ENCODE measurements at places on chromosomes 4 and X. TPM values are rescaled to one million over a fixed set of nuclear protein-coding genes. Genes with fewer than 3 reads are reported as not detected.

The HEPH gene
- total RNA-seq = 40.7 TPM

The CORIN gene
- 106 TPM for total RNA-seq

DNA sequence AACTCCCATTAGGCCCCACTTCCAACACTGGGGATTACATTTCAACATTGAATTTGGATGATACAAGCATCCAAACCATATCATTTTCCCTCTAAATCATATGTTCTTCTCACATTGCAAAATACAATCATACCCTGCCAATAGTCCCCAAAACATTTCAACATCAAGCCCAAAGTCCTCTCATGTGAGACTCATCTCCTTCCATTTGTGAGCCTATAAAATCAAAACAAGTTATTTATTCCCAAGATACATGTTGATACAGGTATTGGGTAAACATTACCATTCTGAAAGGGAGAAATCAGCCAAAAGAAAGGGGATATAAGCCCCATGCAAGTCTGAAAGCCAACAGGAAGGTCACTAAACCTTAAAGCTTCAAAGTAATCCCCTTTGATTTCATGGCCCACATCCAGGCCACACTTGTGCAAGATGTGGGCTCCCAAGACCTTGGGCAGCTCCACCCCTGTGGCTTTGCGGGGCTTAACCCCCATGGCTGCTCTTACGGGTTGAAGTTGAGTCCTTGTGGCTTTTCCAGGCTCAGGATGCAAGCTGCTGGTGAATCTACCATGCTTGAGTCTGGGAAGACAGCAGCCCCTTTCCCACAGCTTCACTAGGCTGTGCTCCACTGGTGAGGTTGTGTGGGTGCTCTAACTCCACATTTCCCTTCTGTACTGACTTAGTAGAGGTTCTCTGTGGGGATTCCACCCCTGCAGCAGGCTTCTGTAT, 40.6 kb upstream of the SERTM2 start:
- DNase-seq = no peak

The SLITRK2 gene
- total RNA-seq = 0.76 TPM

The SLC35A2 gene
- total RNA-seq = 13.8 TPM

The F8 gene
- 53.6 TPM for total RNA-seq

DNA sequence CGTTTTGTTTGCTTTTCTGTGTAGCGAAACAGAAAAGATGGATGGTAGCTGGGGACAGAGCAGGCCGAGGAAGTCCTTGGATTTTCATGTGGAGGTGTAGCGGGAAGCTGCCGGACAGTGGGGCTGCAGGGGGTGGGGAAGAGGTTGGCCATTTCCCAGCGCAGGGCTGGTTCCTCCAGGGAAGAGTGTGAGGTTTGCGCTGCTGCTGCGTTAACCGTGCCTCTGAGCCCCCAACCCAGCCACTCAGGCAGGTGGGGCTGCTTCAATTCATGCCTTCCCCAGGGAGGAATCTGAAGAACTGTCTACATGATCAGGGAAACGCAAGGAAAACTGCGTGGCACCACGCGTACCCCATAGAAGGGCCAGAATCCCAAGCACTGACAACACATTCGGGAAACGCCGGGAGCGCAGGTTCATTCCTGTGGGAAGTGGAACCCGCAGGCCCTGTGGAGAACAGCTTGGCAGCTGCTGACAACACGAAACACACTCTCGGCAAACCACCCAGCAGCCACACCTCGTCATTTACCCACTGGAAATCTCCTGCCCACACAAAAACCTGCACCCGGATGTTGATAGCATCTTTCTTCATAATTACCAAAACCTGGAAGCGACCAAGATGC, 57.7 kb downstream of the PCGF3 start:
- DNase-seq = peak; percentile 12

GRCh38 chrX:373641-374471, 12.9 kb downstream of the PPP2R3B start:
- DNase-seq = no peak

- no peak for DNase-seq
Measured at GRCh38 chr4:79364061-79364460, 38.2 kb upstream of the NAA11 start.

GRCh38 chrX:53511322-53511721, 77.2 kb upstream of the HSD17B10 start:
- DNase-seq = no peak

GRCh38 chrX:108224727-108225621, 133.4 kb downstream of the ATG4A start:
- DNase-seq = no peak

The USP17L15 gene
- total RNA-seq = not detected

DNA sequence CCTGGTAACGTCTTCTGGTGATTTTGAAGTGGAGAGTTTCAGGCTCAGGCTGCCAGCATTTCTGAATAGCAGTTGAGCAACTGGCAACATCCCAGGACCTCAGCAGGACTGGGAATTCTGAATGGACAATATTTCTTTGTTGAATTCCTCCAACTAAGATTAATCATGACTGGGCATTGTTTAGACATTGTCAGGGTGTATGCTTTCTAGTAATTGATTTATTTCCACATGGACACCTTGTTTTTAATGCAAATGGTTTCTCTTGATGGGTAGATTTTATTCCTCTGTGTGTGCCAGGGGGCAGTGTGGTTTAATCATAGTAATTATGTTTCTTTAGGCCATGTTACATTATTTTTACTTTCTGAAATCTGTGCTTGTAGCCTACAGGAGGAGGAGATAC, 1004.7 kb upstream of the LCORL start:
- no peak for DNase-seq

GRCh38 chrX:117987373-117987772, 129.2 kb downstream of the KLHL13 start:
- no peak for DNase-seq

GRCh38 chr4:8473198-8473919, 32.8 kb downstream of the TRMT44 start:
- no peak for DNase-seq

The ADRA2C gene
- total RNA-seq = 6.8 TPM

- no peak for DNase-seq
Measured at GRCh38 chr4:42736527-42737195, 79.8 kb upstream of the ATP8A1 start.

- DNase-seq = no peak
Measured at GRCh38 chr4:13349096-13349495, 135.0 kb downstream of the RAB28 start.

The FNIP2 gene
- 40.6 TPM for total RNA-seq

The RRH gene
- total RNA-seq = not detected

GRCh38 chr4:91118597-91118996, 991.4 kb downstream of the CCSER1 start:
- no peak for DNase-seq

All from left cardiac atrium (tissue), 4 donors.